ENCODE measurements at places on chromosomes 2 and 18.
A peak's percentile ranks its signal among the peaks of the same experiment; 100 is the strongest.

- DNase-seq, result peak; percentile 8
Observed at GRCh38 chr2:216350214-216350791, 22.0 kb downstream of the MARCHF4 start.

GRCh38 chr18:44855681-44856080 lies 175.0 kb downstream of the SETBP1 start:
- no peak for DNase-seq

DNA sequence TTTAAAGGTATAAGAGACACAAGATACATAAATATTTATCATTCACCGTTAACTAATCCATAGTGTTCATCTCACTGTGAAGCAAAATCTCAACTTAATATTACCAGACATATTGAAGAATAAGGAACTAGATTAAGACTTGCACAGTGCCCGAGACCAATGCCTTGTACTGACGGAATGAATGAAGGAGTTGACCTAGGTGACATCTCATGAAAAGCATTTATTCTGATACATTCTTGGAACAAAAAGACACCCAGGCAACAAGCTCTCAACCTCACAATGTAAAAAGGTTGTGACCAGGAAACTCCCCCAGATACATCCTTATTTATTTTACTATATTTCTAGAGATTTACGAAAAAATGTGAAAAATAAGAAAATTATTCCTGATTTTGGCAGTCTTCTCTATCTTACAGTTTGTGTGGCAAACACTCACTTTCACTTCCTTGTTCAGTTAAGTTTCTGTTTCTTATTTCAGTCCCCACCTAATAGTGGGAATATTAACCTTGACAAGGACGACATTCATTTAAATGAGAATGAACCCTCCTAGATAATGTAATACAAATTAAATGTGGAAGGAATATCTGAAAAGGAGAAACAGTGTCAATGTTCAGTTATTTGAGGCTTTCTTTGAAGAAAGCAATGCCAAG lies 28.4 kb downstream of the M1AP start:
- DNase-seq, result no peak

- no peak for DNase-seq
Observed at GRCh38 chr2:218745160-218745558, 34.5 kb downstream of the TTLL4 start.

- no peak for DNase-seq
Observed at GRCh38 chr2:71919708-71920107, 228.0 kb downstream of the CYP26B1 start.

DNA sequence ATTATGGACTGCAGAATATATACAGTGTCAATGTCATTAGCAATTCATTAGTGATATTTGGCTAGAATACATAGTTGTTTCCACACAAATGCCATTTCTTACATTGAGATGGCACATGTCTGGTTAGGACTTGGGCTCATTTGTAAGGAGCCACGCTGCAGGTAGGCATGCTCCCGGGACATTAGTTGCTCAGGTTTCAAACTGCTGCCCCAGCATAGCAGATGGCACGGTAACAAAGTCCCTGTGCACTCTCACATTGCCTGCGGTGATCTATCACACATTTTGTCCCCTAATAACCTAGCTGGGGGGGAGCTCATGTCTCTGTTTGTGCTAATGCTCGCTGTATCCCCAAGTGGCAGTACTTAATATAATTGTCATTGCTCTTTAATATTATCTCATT lies 185.1 kb downstream of the NEDD4L start:
- DNase-seq, result no peak

GRCh38 chr2:120768112-120769048 lies 32.7 kb downstream of the GLI2 start:
- DNase-seq, result no peak

- no peak for DNase-seq
Observed at GRCh38 chr2:1736997-1737480, 7.3 kb downstream of the PXDN start.

GRCh38 chr2:165743442-165743841 lies 50.6 kb downstream of the GALNT3 start:
- DNase-seq, result no peak

GRCh38 chr18:28151434-28151833 lies 25.5 kb downstream of the CDH2 start:
- DNase-seq, result no peak

- no peak for DNase-seq
Observed at GRCh38 chr2:171669121-171669520, 18.1 kb upstream of the DYNC1I2 start.

- peak; percentile 83 for DNase-seq
Observed at GRCh38 chr2:119517433-119517832, 6.8 kb downstream of the SCTR start.

- DNase-seq, result no peak
Observed at GRCh38 chr2:168465594-168465993, 9.5 kb downstream of the CERS6 start.

DNA sequence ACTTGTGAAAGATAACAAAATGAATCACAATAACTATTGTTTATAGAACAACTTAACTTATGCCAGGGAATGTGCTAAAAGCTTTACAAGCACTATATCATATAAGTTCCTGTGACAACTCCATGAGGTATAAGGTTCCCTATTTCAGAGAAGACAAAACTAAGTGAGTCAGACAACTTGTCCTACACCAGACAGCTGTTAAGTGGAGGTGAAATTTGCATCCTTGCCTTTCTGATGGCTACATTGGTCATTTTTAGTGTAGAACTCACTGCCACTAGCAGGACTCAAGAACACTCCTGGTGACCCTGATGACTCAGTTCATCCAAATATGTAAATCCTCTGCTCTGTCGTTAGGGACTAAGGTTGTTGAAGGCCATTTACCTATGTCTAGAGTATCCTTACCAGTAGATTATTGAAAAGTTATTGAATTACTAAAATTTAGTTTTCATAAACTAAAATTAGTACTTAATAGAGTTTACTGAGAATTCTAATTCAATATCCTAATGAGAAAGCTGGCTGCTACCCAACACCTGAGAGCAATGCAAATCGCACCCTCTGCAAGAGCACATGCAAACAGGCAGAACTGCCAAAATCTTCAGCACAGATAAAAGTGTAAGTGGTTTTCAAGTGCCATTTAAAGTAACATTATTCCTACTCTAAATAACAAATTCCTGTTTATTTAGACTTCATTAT lies 636.2 kb downstream of the NRXN1 start:
- DNase-seq, result peak; percentile 66

- no peak for DNase-seq
Observed at GRCh38 chr2:29082804-29083495, 8.6 kb upstream of the PCARE start.

DNA sequence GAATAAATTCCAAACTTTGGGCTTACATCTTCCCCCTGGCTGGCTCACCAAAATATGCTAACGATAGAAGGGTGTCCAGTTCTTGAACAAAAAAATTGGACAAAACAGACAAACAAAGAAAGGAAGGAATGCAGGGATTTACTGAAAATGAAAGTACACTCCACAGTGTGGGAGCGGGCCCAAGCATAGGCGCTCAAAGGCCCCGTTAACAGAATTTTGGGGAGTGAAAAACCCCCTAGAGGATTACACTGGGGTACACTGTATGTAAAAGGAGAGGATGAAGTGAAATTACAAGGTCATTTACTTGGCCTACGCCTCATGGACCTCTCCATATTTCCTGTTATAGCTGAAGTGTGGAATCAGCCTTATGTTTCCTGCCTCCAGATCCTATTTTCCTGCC lies 899.7 kb downstream of the DSC3 start:
- DNase-seq, result no peak

DNA sequence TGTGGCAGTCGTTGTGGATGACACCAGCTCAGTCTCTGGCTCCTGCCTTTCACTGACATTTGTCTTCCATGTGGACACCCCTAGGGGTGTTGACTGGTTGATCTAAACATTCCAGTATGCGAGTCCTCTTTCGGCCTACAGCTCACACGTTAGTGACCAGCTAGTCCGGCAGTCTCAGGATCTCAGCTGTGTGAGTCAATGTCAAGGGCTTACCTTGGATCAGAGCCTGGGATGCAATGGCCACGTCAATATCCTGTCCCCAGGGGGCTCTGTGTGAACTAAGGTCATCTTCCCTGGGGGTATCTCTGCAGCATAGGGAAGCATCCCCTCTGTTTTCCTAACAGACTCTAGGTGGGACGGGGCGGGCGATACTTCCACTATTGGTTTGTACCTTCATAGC lies 35.1 kb upstream of the YWHAQ start:
- no peak for DNase-seq

- peak; percentile 32 for DNase-seq
Observed at GRCh38 chr2:82234283-82234874, 1929.8 kb upstream of the LRRTM1 start.

DNA sequence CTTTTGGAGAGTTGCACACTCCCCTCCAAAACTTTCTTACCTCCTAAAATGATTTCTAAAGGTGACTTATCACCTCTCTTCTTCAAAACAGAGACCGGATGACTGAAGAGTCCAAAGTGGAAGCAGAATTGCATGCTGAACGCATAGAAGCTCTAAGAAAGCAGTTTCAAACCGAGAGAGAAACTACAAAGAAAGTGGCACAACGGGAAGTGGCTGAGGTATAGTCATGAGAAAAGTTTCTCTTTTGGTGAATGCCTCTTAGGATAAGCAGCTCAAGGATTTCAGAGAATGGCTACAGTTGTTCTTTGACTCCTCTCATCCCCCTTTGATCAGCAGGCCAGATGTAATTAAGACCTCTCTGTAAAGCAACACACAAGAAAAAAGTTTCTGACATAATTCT lies 73.6 kb downstream of the GTF3C3 start:
- DNase-seq, result no peak

GRCh38 chr2:184154438-184154837 lies 443.9 kb upstream of the ZNF804A start:
- DNase-seq, result no peak

GRCh38 chr2:37776487-37776886 lies 105.0 kb upstream of the CDC42EP3 start:
- DNase-seq, result no peak

- no peak for DNase-seq
Observed at GRCh38 chr18:22412176-22412911, 5.4 kb downstream of the CTAGE1 start.

DNA sequence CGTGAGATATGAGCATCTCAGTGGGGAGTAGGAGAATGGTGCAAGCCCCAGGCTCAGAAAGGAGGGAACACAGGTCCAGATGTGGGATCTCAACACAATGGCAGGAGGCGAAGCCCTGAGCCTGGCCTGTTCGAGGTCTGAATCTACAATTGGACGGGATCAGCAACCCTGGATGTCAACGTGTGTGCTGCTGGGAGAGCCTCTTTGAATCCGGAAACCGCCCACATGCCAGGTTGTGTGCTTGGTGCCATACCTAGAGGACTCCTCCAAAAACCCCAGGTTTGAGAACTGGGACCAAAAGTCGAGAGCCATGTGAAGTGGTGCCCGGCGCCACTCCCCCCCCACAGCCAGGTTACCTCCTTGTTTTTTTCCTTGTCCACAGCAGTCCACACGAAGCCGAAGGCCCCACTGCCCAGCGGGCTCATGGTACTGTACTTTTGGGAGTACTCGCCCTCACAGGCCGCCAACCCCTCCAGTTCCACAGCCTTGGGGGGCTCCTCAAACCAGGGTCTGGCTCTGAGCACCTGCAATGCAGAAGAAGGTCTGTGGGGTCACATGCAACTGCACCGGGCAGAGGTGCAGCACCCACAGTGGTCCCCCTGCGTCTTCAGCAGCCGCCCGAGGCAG lies 20.4 kb upstream of the MTERF4 start:
- no peak for DNase-seq

DNA sequence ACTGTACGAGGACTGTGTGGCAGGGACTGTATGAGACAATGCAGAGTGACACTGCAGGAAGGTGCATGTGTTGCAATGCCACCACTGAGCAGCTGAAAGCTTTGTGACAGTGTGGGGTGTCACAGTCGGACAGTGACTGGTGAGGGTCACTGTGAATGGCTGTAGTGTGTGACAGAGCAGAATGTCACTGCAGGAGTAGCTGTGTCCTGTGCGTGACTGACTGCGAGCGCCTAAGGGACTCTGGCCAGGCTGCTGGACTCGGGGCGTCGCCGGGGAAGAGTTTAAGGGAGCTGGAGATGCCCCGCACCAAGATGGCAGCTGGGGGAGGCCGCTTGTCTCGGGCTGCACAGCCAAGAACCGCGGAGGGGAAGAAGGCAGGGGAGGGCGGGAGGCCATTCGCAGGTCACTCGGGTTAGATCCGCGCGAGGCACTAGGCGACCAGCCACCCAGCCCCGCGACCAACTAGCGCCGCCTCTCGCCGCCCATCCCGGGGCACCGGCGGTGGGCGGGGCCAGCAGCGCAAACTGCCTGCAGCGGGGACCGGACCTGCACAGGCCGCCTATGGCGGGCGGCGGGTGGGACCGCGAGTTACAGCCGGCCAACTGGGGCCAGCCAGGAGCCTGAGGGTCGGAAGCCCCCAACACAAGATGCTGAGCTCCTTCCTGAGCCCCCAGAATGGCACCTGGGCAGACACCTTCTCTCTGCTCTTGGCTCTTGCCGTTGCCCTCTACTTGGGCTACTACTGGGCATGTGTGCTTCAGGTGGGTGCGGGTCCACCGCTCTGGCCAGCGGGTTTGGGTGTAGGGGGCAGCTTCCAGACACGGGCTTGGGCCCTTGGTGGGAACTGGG lies at the start of gene ABHD1:
Gene ABHD1, plus strand, starts transcription at position 514 of the 849 bp plus-strand sequence. Its CDS starts 134 bp downstream, at position 648.
- peak; percentile 72 for DNase-seq

GRCh38 chr18:79221136-79221535 lies 151.9 kb downstream of the ATP9B start:
- no peak for DNase-seq

DNA sequence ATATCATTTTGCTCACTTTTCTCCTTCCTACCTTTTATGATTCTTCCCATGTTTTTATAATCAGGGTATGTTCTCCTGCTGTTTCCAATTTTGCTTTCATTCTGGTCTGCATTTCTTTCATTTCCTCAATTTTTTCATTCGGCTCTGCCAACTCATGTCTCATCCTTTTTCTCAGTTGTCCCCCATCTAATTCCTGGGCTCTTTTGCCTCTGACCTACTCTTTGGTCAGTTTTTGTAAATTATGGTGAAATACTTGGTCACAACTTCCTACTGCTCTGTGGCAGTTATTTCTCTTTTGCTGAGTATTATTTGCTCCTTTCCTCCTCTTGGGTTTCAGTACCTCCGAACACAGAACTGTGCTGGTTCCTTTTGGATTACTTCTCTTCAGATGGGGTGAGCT lies 27.5 kb downstream of the MYO7B start:
- DNase-seq, result no peak

DNA sequence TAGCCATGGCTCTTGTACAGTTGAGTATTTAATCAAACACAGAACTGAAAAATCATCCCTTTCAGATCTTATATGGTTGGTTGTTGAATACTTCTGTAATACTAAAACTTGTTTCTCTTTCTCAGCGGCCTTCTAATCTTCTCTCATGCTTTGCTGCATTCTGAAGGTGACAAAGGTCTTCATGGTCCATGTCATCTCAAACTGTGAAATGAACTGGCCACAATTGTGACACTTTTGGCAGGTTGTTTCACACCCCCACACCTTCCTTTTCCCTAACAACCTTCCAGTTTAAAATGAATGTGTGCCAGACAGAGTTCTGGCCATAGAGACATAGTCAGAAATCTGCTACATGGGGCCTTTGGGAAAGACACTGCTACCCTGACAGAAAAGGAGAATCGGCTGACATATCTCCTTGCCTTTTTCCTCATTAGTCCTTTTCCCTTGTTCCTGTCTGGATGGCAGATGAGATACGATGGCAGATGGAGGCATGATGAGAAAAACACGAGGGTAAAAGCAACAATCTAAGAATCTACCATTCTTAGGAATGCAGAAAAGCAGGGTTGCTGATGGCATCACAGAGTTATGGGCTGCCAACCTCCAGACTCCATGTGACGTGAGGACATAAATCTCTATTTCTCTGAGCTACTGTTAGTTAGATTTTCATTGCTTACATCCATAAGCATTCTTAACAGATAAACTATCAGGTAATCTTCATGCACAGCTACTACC lies 106.5 kb downstream of the PIGN start:
- DNase-seq, result peak; percentile 27

Data from DMS53 (cell line).